ENCODE measurements at places on chromosomes 16 and 17.
A peak's percentile ranks its signal among the peaks of the same experiment; 100 is the strongest.

DNA sequence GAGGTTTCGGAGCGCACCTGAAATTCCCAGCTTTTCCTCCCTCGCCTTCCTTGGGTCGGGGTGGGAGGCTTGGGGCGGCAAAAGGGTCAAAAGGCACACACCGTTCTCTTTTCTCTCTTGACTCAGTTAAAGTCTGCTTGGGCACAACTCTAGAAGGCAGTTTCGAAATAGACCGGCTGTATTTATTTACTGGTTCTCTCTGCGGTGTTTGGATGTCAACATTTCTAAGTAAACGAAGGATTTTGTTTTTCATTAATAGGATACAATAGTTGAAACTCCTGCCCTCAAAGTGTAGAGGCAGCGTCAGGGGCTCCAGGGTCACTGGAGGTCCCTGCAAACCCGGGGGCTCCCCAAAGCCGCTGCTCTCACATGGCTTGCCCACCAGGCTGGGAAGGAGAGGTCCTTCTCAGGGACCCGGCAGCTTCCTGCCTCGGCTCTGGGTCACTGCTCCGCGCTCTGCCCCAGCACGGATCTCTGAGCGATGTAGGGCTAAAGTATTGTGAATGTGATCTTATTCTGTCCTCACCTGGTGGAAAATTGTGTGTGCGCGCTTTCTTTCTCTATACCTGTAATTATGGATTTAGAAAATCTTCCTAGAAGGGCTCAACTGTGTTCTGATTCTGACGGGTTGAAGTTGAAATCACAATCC, 952 bp downstream of the BMERB1 start:
- DNase-seq, result no peak

DNA sequence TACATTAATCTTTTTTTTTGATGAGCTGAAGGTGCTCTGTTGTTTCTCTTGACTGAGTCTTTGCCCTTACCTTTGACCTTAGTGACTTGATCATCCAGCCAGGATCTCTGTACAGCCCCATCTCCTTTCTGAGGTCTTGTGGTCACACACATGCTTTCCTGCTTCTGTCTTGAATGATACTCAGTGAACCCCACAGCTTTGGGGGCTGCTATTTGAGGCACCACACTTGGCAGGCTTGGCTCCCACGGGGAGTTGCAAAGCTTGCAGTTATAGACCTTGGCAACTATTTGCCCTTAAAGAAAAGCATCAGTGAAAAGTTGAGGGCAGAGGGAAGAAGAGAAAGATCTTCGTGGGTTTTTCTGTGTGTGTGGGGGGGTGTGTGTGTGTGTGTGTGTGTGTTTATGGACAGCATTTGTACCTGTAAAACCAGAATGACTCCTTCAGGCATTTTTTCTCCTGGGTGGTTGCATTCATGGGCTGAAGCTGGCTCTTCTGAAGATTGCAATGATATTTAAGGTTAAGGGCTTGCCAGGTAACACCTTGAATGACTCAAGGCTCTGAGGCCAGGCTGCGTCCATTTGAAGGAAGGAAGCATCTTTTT, 101.6 kb downstream of the MSI2 start:
- no peak for DNase-seq

- peak; percentile 20 for DNase-seq
Measured at GRCh38 chr16:65532258-65532657, 410.4 kb upstream of the CDH11 start.

GRCh38 chr16:54783226-54783625, 147.4 kb upstream of the IRX5 start:
- no peak for DNase-seq

DNA sequence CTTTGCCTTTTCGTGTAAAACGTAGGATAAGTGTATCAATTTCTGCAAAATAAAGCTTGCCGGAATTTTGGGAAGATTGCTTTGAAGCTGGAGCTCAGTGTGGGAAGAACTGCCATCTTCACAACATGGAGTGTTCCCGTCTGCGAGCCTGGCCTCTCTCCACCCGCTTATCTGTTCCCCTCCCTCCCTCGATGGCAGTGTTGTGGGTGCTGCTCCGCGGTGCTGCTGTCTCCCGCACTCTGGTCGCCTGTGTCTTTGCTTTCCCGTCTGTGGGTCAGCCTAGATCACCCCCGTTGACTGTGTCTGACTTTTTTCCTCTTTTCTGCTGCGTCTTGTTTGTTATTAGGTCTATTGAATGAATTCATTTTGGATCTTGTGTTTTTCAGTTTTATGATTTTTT, 17.0 kb downstream of the ACSF3 start:
- no peak for DNase-seq

GRCh38 chr16:3358871-3359270, 3.2 kb downstream of the OR2C1 start:
- no peak for DNase-seq
